NCI-H226 (cell line): ENCODE measurements at places on chromosomes 3 and 15.

GRCh38 chr3:194808640-194809097, 123.0 kb downstream of the FAM43A start:
- DNase-seq = peak; percentile 62

DNA sequence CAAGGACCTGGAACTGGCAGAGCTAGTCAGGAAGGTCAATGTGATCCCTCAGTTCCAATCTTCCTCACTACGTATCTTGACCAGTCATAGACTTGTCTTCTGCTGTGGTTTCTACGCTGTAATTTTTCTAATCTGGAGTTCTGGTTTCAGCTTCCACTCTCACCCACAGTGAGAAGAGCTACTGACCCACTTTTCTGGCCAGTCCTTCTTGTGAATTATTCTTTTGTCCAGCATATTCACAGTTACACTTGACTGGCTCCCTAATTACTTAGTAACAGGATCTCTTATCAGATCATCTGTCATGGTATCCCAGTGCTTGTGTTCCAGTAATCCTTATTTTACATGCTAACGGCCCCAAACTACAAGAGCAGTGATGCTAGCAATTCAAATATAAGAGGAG, 72.4 kb upstream of the MME start:
- DNase-seq = no peak

DNA sequence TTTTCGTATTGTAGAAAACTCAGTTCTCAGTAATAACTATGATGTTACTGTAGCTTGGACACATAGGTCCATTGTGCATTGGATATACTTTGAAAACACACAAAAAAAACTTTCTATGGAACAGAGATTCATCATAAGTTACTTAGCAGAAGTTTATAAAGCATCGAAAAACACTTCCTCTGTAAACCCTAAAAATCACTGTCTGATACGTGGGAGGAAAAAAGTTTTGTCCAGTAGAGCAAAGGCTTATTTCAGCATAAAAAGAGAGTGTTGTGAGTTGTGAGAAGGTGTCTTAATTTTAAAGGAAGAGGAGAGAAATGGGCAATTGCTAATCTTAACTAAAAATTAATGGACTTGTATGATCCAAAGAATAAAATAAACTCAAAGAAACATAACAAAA, 64.8 kb downstream of the OSTN start:
- no peak for DNase-seq

DNA sequence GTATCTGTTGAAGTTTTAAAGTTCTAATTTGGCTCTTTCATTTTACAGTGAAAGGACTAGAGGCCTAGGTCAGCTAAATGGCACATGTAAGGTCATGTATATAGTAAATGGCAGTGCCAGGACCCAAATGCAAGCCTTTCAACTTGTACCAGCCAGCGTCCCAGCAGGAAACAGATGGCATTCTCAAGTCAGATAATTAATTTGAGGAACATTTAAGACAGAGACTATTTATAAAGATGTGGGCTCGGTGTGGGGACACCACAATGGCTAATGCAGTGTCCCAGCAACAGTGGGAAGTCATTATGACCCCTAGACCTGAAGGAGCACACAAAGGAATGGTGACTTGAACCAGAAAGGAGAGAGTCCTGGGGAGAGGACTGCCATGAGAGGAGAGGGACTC, 6.1 kb downstream of the MINDY4B start:
- DNase-seq = no peak
